ENCODE measurements at places on chromosomes 2 and 18.

GRCh38 chr2:150653351-150653750 lies 165.9 kb upstream of the RND3 start:
- H3K27me3 ChIP-seq: no peaks in the 10 kb centered on the region
- H3K27ac ChIP-seq: no peak overlapping the region
- H3K4me1 ChIP-seq: peaks cover 3% of the 10 kb centered on the region
- H3K36me3 ChIP-seq: no peaks in the 10 kb centered on the region

- H3K36me3 ChIP-seq: no peaks in the 10 kb centered on the region
- no peak overlapping the region for H3K27ac ChIP-seq
- H3K4me1 ChIP-seq: no peaks in the 10 kb centered on the region
- H3K4me3 ChIP-seq: no peak overlapping the region
- H3K27me3 ChIP-seq: no peaks in the 10 kb centered on the region
Observed at GRCh38 chr2:239425631-239426030, 24.8 kb upstream of the HDAC4 start.

GRCh38 chr18:12282442-12283039 lies 25.5 kb upstream of the TUBB6 start:
- H3K27ac ChIP-seq: no peak overlapping the region
- H3K4me1 ChIP-seq: peaks cover 14% of the 10 kb centered on the region
- H3K36me3 ChIP-seq: no peaks in the 10 kb centered on the region

DNA sequence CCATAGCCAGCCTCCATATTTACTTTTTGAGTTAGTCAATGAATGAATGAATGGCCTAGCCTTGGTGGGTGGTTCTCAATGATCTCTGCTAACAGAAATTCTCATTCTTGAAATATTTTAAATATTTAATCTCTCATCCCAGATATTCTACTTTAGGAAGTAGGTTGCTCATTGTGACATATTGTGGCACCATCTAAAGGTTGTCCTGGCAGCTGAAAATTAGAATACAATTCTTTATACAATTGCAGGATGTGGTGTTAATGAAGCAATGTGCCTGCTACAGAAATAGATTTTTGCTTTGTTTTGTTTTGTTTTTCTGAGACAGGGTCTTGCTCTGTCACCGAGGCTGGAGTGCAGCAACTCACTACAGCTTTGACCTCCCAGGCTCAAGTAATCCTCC lies 35.8 kb downstream of the SCG2 start:
- H3K4me3 ChIP-seq: no peak overlapping the region
- no peaks in the 10 kb centered on the region for H3K27me3 ChIP-seq
- peaks cover 4% of the 10 kb centered on the region for H3K4me1 ChIP-seq

DNA sequence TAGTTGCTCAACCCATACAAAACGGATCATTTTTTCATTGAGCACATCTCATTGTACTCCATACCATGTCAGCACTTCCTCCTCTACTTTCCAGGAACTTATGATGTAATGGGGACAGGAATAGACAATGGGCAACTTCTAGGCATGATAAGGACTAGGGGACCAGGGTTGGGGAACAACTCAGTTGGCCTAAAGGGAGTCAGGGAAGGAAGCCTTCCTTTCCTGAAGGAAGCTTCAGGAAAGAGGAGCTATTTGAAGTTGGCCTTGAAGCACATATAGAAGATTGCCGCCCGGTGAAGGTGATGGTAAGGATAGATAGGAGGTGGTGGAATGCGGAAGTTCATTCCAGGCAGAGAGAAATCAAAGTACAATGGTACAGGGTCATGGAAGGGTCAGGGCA lies 283.9 kb downstream of the SLC8A1 start:
- no peaks in the 10 kb centered on the region for H3K36me3 ChIP-seq
- H3K4me1 ChIP-seq: peaks cover 6% of the 10 kb centered on the region
- H3K27me3 ChIP-seq: no peaks in the 10 kb centered on the region
- DNase-seq: no peak

DNA sequence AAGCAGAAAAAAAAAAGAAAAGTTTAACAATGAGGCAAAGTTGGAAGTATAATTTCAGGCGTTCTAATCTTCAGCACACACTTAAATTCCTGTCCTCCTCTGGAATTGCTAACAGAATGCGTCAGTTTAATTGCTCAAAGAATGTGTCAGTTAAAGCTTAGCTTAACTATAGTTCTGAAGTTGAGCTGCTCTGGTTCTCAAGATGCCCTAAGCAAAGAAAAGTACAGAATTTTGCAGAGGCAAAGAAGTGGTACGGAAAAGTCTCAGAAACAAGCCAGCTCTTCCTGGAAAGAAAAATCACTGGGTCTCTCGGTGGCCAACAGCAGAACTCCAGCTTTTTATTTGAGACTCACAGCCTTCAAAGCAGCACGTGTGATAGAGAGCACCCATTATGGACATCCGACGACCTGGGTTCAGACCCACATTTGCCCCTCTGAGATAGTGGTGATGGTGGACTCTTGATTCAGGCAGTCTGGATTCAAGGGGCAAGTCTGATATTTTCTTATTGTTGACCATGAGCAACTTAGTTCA lies 22.2 kb upstream of the MYO3B start:
- no peak overlapping the region for H3K4me3 ChIP-seq
- H3K27me3 ChIP-seq: no peaks in the 10 kb centered on the region
- H3K27ac ChIP-seq: no peak overlapping the region

- no peaks in the 10 kb centered on the region for H3K36me3 ChIP-seq
- peaks cover 4% of the 10 kb centered on the region for H3K4me1 ChIP-seq
- no peak overlapping the region for H3K27ac ChIP-seq
- H3K27me3 ChIP-seq: no peaks in the 10 kb centered on the region
- H3K4me3 ChIP-seq: no peak overlapping the region
Observed at GRCh38 chr2:49959961-49960553, 805.7 kb upstream of the FSHR start.

DNA sequence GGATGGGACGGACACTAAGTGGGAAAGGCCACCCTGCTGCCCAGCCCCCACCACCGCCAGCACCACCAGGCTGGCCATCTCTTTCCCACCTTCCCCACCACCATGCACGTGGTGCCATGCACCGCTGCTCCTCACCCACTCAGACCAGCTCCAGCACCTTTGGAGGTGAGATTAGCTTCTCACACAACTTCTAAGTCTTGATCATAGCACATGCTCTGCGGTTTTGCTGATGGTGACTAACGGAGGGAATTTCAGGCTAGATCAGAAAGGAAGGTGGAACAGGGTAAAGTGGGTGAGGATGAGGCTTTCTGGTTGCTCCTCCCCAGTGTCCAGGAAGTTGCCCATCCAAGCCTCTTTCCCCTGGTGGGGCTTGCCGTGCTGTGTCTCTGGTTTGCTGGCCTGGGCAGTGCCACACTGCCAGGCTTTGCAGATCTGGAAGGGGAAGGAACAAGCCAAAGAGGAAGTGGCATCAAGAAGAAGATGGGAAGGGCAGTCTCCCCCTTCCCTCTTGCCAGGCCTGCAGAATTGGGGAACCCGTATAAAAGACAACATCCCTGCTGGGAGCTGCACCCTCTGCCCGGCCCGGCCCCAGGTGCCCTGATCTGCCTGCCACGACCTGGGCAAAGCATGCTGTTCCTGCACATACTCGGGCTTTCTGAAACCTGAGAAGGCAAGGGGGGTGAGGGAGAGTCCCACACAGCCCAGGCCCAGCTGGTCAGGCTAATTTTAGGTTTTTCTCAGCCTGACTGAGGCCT lies 44.3 kb upstream of the CAB39 start:
- H3K4me3 ChIP-seq: no peak overlapping the region
- H3K36me3 ChIP-seq: no peaks in the 10 kb centered on the region
- no peak overlapping the region for H3K27ac ChIP-seq
- peaks cover 21% of the 10 kb centered on the region for H3K4me1 ChIP-seq

DNA sequence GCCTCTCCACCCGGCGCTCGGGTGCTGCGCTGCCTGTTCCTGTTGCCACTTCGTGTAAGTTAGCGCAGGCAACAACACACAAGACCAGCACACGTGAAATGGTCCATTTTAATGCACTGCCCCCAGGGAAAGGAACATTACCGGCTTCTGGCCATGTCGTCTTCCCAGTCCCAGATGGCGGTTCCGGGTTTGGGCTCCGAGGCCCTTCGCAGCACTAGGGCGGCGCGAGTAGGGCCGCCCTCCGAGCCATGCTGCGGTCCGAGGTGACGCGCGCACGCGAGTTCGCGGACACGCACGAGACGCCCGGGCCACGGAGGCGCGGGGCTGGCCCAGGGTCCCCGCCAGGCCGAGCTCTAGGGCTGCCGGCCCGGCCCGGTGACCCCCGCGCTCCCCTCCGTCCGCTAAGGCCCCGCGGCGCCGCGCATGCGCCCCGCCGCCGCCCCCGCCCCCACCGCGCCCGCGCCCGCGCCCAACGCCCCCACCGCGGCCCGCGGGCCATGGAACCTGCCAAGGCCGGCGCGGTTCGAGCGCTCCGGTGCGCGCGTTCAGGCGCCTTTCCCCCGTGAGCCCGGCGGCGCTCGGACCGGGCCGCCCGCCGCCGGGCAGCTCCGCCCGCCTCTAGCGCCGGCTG lies 367 bp upstream of the ZNF236 start:
- H3K36me3 ChIP-seq: no peaks in the 10 kb centered on the region
- H3K4me1 ChIP-seq: peaks cover 18% of the 10 kb centered on the region
- H3K27ac ChIP-seq: peak overlapping the region; percentile 79
- H3K27me3 ChIP-seq: no peaks in the 10 kb centered on the region
- DNase-seq: peak; percentile 85

- DNase-seq: peak; percentile 66
- no peak overlapping the region for H3K4me3 ChIP-seq
- H3K4me1 ChIP-seq: peaks cover 67% of the 10 kb centered on the region
- no peak overlapping the region for H3K27ac ChIP-seq
- no peaks in the 10 kb centered on the region for H3K36me3 ChIP-seq
Observed at GRCh38 chr2:85248773-85249509, 78.8 kb downstream of the TGOLN2 start.

GRCh38 chr18:6729247-6730091 lies at the start of gene ARHGAP28:
TSS of gene ARHGAP28 (plus strand) at chr18:6729716. CDS start at chr18:6729822, 106 bp downstream.
- H3K4me3 ChIP-seq: peak within 1 kb of the TSS; percentile 64
- H3K27ac ChIP-seq: peak within 1 kb of the TSS; percentile 81
- peaks cover 36% of the 10 kb centered on the region for H3K4me1 ChIP-seq
- DNase-seq: peak; percentile 96
- H3K36me3 ChIP-seq: no peaks in the 10 kb centered on the region

DNA sequence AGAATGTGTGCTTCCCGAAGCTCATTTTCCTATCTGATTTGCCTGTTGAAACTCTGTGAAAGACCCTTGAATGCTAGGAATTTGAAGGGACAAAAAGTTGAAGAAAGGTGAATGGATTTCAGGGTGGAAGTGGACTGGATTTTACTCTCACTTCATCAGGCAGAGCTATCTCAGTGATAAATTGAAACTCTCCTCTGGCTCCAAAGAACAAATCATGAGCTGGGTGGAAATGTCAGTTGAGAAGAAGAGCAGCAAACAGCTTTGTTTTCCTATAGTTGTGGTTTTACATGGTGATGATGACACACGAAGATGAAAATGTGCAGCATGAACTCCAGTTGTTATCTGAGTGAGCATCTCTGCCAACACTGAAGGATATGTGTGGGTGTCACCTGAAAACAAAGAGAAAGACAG lies 34.4 kb downstream of the CD28 start:
- DNase-seq: no peak
- H3K36me3 ChIP-seq: no peaks in the 10 kb centered on the region
- no peaks in the 10 kb centered on the region for H3K27me3 ChIP-seq
- H3K4me1 ChIP-seq: peaks cover 5% of the 10 kb centered on the region

DNA sequence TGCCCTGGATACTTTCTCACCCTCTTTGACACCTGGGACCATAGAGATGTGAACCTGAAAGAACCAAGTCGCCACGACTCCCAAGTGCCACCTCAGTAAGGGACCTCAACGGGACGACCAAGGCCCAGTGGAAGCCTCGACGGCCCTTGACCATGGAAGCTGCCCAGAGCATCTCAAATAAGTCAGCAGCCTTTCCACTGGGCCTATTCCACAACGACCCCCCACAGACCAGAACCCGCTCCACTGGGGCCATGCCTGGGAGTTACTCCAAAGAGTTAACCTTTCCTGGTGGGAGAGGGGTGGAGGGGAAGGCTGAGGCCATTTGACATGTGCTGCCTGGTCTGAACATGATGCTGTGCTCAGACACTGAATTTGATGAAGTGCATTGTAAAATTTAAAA lies 146.9 kb downstream of the KLHL29 start:
- DNase-seq: no peak
- no peaks in the 10 kb centered on the region for H3K27me3 ChIP-seq
- peaks cover 32% of the 10 kb centered on the region for H3K4me1 ChIP-seq
- H3K4me3 ChIP-seq: no peak overlapping the region

- H3K4me3 ChIP-seq: peak overlapping the region; percentile 65
- peak; percentile 67 for DNase-seq
- H3K27ac ChIP-seq: no peak overlapping the region
Observed at GRCh38 chr18:32769586-32770053, 3.2 kb downstream of the KLHL14 start.

- H3K4me3 ChIP-seq: no peak overlapping the region
- no peak overlapping the region for H3K27ac ChIP-seq
- no peak for DNase-seq
- no peaks in the 10 kb centered on the region for H3K36me3 ChIP-seq
- H3K4me1 ChIP-seq: peaks cover 4% of the 10 kb centered on the region
Observed at GRCh38 chr18:48688961-48689360, 150.1 kb downstream of the CTIF start.

DNA sequence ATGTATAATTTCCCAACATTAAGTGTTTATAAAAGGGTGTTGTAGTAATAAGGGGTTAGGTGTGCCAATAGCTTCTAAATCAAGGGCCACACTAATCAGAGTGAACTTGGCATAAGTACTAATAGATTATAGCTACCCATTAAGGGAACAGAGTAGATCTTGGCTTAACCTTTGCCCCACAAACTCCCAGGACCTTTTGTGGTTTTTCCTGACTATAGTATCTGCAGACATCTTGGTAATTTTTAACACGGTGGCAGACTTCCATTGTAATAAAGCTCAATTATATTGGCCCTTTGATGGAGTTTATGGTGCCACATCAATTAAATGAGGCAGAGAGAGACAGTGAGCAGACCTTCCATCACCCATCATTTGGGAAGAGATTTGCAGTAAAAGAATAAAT lies 358.5 kb upstream of the HNRNPA3 start:
- H3K36me3 ChIP-seq: no peaks in the 10 kb centered on the region
- no peaks in the 10 kb centered on the region for H3K27me3 ChIP-seq
- H3K4me3 ChIP-seq: no peak overlapping the region
- no peak for DNase-seq

- no peaks in the 10 kb centered on the region for H3K27me3 ChIP-seq
- no peaks in the 10 kb centered on the region for H3K36me3 ChIP-seq
- H3K4me1 ChIP-seq: peaks cover 8% of the 10 kb centered on the region
- H3K27ac ChIP-seq: no peak overlapping the region
- DNase-seq: no peak
- no peak overlapping the region for H3K4me3 ChIP-seq
Observed at GRCh38 chr2:129764376-129765325, 214.8 kb upstream of the RAB6C start.

- H3K27ac ChIP-seq: no peak overlapping the region
- DNase-seq: no peak
- H3K36me3 ChIP-seq: no peaks in the 10 kb centered on the region
- H3K4me1 ChIP-seq: no peaks in the 10 kb centered on the region
- H3K27me3 ChIP-seq: no peaks in the 10 kb centered on the region
Observed at GRCh38 chr2:165718610-165719210, 75.3 kb downstream of the GALNT3 start.

DNA sequence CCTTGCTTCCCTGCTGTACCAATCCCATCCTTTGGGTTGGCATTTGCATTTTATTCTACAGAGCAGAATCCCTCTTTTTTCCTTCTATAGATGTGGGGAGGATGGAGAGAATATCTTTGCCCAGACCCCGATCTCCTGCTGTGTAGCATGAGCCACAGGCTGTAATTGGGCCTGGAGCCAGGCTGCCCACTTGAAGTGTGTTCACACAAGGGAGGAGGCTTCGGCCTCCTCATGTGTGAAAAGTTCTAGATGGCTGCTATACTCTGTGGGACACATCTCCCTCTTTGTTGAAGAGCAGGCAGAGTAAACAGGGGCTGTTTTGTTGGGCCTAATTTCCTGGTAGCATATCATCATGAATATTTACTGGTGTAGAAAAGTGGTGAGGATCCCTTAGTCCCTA lies 126.3 kb downstream of the XRCC5 start:
- H3K27me3 ChIP-seq: no peaks in the 10 kb centered on the region
- H3K4me3 ChIP-seq: no peak overlapping the region
- no peak overlapping the region for H3K27ac ChIP-seq
